AG08396 (cell line): ENCODE measurements at places on chromosomes 6 and 20.

DNA sequence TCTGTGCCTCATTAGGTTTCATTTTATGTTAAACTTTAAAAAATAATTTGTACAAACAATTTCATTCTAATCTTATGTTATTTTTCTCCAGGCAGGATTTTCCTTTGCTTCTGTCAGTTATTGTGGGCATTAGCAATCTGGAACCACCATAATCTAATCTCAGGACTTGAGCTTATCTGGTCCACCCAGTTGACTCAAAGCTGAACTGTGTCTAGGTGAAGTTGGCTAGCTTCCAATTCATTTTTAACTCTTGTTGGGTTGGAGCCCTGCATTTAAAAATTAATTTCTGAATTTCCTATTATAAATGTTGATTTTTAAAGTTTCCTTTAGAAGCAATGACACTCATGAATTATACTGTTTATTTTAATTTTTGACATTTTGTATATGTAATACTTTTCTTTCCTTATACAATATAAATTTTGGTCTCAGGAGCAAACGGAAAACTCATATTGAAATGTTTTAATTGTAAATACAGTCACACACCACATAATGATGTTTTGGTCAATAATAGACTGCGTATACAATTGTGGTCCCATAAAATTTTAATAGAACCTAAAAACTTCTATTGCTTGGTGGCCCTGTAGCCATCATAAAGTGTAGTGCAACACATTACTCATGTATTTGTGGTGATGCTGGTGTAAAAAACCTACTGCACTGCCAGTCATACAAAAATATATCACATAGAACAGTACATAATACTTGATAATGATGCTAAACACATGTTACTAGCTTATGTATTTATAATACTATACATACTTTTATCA, 121.3 kb downstream of the CLVS2 start:
- DNase-seq, result no peak

GRCh38 chr6:157769776-157770426, 53.1 kb upstream of the SNX9 start:
- DNase-seq, result no peak

GRCh38 chr20:4243071-4243470, 227.7 kb upstream of the RNF24 start:
- no peak for DNase-seq

GRCh38 chr6:13469693-13470092, 17.7 kb downstream of the GFOD1 start:
- no peak for DNase-seq

DNA sequence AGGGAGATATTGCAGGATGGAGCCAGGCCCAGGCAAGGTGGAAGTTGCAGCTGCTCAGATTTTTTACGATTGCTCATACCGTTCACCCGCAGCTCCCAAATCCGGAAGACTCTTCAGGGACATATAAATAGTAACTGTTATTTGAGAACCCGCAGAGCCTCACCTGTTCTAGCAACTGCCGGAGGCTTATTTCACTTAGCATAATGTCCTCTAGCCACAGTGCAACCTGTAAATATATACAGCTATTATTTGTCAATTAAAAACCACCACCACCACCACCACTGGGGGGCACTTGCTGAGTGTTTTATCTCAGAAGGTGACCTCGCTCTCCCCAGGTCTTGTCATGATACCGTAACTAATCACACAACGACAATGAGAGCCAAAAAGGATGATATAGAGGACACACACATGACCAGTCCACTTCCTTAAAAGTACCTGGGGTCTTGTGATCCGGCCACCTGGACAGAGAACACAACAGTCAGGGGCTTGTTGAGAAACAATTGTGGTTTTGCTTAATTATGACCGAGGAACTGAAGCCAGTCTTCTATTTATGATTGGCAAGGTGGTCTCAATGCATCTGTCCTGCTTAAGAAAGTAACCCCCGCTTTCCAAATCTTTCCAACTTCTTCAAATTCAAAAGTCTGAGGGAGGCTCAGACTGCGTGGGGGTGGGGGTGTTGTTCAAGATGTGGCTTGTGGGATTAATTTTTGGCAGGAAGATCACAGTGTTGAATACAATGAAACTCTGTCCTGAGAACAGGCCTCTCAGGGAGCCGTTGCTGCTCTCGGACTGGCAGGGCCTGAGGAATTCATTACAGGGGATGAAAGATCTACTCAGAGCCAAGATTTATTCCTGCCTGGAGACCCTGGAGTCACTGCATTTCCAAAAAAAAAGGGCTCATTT, 107.7 kb upstream of the PRND start:
- DNase-seq, result no peak
